ENCODE measurements at places on chromosomes 16 and 17. TPM values are rescaled to one million over a fixed set of nuclear protein-coding genes. Genes with fewer than 3 reads are reported as not detected.

SKAP1 gene
- total RNA-seq: not detected

SLFN14 gene
- not detected for total RNA-seq

SLC13A2 gene
- total RNA-seq: not detected

ZNF19 gene
- total RNA-seq: 3.5 TPM

NAE1 gene
- 71.3 TPM for total RNA-seq

ABCA8 gene
- total RNA-seq: 231 TPM

ERAL1 gene
- total RNA-seq: 38.1 TPM

CEMP1 gene
- total RNA-seq: not detected

CMTM2 gene
- total RNA-seq: not detected

CRISPLD2 gene
- total RNA-seq: 29.3 TPM

CD7 gene
- not detected for total RNA-seq

NXPH3 gene
- 1.4 TPM for total RNA-seq

SCN4A gene
- not detected for total RNA-seq

C16orf92 gene
- total RNA-seq: not detected

TNFRSF13B gene
- not detected for total RNA-seq

FAM20A gene
- total RNA-seq: 37.0 TPM

PIGS gene
- total RNA-seq: 26.9 TPM

RAB37 gene
- total RNA-seq: 0.09 TPM

CD300H gene
- not detected for total RNA-seq

OR2C1 gene
- total RNA-seq: not detected

CACNG5 gene
- not detected for total RNA-seq

OTOA gene
- total RNA-seq: 0.09 TPM

HASPIN gene
- total RNA-seq: 10.5 TPM

PRSS27 gene
- total RNA-seq: 1.3 TPM

NPIPA3 gene
- total RNA-seq: 0.54 TPM

GJD3 gene
- total RNA-seq: 5.9 TPM

RNF157 gene
- total RNA-seq: 0.18 TPM

TSPOAP1 gene
- total RNA-seq: 1.1 TPM

ZNF629 gene
- 15.0 TPM for total RNA-seq

PABPN1L gene
- not detected for total RNA-seq

SULT1A2 gene
- total RNA-seq: not detected

CCL11 gene
- total RNA-seq: not detected

KLHL10 gene
- total RNA-seq: 0.09 TPM

ANKRD40CL gene
- not detected for total RNA-seq

SDR42E1 gene
- 0.08 TPM for total RNA-seq

KRTAP16-1 gene
- not detected for total RNA-seq

MYH2 gene
- total RNA-seq: not detected

TP53 gene
- total RNA-seq: 68.7 TPM

NACA2 gene
- not detected for total RNA-seq

CETP gene
- not detected for total RNA-seq

HYDIN gene
- total RNA-seq: 1.5 TPM

LRRC37A gene
- 2.3 TPM for total RNA-seq

NKD1 gene
- total RNA-seq: not detected

CCL15 gene
- total RNA-seq: not detected

LMF1 gene
- 11.9 TPM for total RNA-seq

PPL gene
- total RNA-seq: 53.9 TPM

SLC16A13 gene
- 3.1 TPM for total RNA-seq

ACSM2A gene
- not detected for total RNA-seq

GRAP gene
- under 0.01 TPM for total RNA-seq

Measured in fibroblast of the aortic adventitia (primary cell).